ENCODE measurements at places on chromosomes 2 and 18.

DNA sequence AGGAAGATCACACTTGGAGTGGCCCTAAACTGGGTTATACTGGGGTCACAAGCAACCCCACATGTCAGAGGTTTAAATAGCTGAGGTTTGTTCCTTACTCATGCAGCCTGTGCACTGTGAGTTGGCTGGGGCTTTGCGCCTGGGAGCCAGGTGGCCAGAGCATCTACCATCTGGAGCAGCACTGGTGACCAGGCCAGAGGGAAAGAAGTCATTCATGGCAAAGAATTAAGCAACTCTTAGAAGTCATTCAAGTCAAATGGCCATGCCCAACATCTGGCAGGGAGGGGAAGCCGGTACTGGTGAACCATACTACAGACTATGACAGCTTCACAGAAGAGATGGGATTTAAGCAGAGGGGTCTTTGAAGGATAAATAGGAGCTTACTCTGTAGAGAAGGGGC, 90.7 kb downstream of the POLR1A start:
- no peak for DNase-seq

- DNase-seq = peak; percentile 65
Observed at GRCh38 chr2:636641-637405, 40.4 kb downstream of the TMEM18 start.

DNA sequence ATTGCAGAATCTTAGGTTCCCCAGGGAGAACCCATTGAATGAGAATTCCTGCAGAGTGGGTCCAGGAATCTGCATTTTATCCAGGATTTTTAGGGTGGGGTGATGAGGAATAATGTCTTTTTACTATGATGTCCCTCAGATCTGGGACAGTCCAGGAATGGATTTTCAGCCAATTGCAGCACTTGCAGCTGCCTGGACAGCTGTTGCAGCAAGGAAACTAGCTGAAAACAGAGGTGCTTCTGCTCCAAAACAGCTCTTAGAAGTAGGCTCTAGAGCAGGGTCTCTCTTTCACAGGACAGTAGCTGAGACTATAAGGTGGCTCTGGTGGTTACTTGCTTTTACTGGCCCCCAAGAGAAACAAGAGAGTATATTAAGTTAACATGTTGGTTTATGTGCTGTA, 9.1 kb downstream of the GLI2 start:
- DNase-seq = no peak

GRCh38 chr18:9546468-9546867, 67.9 kb downstream of the PPP4R1 start:
- DNase-seq = no peak

- DNase-seq = no peak
Observed at GRCh38 chr2:202172439-202173211, 65.8 kb downstream of the SUMO1 start.

DNA sequence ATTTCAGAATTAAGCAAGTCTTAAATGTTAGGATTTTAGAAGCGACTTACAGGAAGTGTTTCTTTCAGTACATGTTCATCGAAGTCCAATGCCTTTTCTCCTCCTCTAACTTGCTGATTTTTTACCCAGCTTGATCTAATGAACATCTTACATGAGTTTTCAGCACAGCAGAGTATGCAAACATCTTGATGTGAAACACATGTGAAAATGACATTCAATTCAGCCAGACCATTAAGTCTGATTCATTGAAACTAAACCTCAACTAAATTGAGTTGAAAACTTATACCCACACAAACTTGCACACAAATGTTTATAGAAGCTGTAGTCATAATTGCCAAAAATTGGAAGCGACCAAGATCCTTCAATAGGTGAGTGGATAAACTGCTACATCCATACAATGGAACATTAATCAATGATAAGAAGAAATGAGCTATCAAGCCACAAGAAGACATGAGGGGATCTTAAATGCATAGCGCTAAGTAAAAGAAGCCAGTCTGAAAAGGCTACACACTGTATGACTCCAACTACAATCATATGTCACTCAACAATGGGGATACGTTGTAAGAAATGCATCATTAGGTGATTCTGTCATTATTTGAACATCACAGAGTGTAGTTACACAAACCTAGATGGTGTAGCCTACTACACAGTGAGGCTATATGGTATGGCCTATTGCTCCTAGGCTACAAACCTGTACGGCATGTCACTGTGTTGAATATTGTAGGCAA, 18.5 kb downstream of the PSTPIP2 start:
- peak; percentile 80 for DNase-seq

DNA sequence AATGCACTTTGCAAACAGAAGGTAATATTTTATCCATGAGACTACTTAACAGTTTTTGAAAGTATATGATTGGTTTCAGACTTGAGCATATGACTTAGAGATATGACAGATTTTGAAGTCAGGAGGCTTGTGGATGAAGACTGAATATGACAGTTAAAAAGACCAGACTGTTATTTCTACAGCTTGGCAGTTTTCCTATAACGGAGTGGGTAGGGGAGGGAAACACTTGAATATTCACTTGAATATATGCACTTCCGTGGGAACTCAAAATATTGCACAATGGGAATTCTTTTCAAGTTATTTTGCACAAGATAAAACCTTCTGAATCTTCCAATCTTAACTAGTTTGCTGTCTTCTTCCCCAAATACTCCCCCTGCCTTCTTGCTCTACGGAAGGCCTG, 64.6 kb upstream of the ACKR3 start:
- no peak for DNase-seq

DNA sequence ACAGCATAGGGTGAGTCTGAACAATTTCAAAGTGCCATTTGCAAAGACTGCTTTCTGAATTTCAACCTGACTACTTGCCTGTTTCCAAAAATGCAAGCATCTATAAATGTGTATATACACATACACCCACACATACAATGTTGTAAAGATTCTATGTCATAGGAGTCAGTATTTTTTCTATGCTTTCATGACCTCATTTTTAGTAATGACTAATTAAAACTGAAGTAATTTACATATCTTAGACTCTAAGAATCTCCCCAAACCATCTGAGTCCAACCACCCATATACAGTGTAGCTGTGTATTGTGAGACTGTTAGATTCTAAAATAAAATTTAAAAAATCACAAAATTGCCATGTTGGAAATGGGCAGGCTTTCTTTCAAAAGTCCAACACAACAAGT, 162.0 kb upstream of the STK17B start:
- no peak for DNase-seq
